Erythroblast (primary cell): ENCODE measurements at places on chromosomes 3 and 15.

GRCh38 chr3:97835761-97836160 lies 13.9 kb downstream of the CRYBG3 start:
- DNase-seq, result no peak

DNA sequence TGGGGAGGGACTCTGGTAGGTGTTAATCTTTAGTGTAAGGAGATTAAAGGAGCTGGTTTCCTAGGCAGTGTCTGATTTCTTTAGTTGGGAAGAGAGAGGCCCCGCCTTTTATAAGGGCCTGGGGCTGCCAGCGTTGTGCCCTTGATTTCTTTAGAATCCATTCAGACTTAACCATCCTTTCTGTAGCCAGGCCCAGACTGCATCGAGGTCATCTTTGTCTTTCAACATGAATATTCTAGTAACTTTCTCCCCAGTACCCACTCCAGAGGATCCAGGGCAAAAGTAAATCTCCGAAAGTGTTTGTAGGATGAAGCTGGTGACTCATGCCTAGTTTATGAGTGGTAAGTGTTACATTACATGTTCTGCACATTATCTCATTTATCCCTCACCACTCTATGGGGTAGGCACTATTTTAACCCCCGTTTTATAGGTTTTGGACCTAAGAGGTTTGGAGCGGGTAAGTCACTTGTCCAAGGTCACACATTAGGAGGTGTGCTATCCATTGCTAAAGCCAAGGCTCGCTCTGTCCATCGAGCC lies 11.8 kb upstream of the USP3 start:
- no peak for DNase-seq

DNA sequence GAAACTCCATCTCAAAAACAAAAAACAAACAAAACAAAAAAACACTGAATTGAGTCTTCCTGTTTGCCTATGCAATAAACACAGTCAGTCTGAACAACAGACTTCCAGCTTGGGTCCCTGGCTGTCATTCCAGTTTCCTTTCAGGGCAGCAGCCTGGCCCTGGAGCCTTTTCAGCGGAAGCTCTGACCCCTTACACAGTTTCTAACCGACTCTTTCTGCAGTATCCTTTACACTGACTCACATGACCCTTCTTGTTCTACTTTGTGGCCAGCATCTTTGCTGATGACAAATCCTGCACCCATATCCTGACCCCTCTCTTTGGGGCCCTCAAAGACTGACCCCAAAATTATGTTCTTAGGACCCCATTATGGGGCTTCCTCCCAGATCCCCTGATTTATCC lies 38.3 kb upstream of the INO80 start:
- DNase-seq, result no peak

- peak; percentile 43 for DNase-seq
Observed at GRCh38 chr15:50857763-50858162, 50.7 kb upstream of the AP4E1 start.

GRCh38 chr3:78023257-78023656 lies 983.4 kb downstream of the ROBO2 start:
- DNase-seq, result no peak

GRCh38 chr3:43884581-43884980 lies 193.8 kb downstream of the ABHD5 start:
- DNase-seq, result no peak

GRCh38 chr3:159798951-159799350 lies 189.7 kb upstream of the IL12A start:
- DNase-seq, result no peak

GRCh38 chr15:42133886-42134502 lies 22.4 kb downstream of the PLA2G4F start:
- DNase-seq, result peak; percentile 69

DNA sequence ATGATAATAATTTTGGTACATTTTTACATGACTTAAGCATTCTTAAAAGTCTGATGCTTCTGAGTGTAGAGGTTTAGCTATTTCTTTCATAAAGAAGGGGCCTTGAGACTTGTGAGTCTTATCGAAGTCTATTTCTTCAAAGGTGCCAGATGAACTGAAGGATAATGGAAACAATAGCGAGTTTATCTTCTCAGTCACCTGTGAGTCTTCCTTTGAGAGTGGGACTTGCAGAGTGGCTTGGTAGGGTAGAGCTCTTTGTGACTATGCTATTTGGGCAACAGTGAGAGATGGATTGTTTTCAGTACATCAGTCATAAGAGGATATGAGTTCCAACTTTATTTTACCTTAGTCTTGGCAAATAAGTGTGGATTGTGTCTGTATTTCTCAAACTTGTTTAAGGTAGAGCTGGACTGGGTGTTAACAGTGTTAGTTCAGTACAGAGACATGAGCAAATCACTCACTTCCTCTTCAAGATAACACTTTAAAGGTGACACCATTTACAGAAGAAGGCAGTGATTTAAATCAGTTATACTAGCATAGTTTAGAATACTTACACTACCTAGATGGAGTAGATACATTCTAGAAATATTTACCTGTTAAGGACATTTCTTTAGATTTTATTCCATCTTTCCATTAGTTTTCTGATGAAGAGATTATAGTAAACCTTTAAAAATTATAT lies 3.2 kb downstream of the AKAP13 start:
- DNase-seq, result no peak

DNA sequence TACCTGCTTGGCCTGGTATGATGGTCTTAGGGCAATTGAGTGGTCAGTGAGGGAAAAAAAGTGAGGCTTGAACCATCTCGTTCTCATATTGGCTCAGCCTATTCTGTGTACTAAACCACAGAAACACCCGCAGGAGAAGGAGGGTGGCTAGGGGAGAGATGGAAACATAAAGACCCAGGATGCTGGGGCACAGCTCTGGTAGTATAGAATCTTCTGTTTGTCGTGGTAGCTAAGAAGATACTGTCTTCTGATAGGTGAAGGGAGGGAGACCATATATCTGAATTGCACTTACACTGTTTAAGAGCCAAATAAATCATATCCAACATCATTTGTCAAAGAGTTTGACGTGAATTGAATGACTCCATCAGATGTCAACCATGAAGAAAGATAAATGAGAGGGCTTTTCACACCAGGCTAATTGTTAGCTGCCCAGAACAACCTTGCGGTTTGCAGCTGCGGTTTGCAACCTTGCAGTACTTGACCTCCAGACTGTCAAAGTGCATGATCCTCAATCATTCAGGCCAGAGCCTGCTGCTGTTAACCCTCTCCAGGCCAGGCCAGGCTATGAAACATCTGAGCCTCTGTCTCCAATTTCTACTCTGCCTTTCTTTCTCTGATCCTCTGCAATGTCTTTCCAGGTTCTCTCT lies 40.9 kb upstream of the PIK3R4 start:
- no peak for DNase-seq

DNA sequence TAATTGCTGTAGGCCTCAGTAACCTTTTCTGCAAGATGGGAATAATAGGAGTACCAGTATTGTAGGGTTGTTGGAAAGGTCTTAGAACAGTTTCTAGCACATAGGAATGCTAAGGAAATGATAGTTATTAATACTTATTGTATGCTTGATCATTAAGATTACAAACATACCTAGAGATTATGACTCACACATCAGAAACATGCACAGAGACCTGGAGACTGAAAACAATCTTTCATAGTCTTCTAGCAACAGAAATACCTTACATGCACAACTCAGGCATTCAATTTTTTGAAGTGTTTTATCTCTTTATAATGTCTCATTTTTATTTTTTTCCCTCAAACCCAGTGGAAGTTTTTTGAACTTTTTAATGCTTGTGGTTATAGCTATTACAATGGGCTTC lies 104.4 kb upstream of the ZBTB20 start:
- no peak for DNase-seq

GRCh38 chr3:168671091-168671490 lies 575.4 kb upstream of the GOLIM4 start:
- no peak for DNase-seq

DNA sequence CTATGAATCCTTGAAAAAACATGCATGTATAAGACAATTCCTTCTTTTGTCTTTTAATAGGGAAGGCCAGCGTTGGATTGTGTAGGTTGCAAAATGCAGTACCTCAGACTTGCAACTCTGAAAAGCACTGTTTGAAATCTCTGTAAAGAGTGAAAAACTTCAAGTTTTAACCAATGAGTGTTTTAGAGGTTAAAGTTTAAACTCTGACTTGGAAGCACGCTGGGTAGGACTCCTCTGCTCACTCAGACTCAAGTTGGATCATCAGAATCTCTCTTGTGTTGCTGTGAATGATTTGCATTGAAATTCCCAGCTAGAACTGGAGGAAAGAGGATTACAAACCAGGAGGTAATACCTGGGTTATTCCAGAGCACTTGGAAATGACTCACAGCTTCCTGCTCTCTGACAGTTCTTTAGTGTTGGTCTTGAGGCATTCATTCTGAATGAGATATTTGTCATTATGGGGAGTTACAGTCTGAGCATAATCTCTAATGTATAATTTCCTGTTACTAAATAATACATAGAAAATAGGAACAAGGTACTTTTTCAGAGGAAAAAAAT lies 49.1 kb downstream of the PLS1 start:
- DNase-seq, result no peak

DNA sequence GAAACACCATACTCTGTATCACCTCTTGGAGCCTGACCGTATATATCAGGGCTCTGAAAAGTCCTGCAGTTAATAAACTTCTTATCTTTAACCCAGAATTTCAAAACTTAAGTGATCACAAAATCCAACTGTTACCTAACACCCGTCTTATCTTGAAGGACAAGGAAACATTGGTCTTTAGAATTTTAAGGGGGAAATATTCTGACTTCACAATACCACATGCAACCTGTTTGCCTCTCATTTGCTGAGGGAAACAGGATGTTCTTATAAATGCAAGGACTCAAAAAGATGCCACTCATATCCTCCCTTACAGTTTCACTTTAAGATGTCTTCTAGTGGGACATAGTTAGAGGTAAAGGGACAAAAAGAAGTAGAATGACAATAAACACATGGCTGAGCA lies 67.9 kb downstream of the CRTC3 start:
- DNase-seq, result peak; percentile 80

- peak; percentile 63 for DNase-seq
Observed at GRCh38 chr3:150314248-150315004, 93.7 kb upstream of the TSC22D2 start.

DNA sequence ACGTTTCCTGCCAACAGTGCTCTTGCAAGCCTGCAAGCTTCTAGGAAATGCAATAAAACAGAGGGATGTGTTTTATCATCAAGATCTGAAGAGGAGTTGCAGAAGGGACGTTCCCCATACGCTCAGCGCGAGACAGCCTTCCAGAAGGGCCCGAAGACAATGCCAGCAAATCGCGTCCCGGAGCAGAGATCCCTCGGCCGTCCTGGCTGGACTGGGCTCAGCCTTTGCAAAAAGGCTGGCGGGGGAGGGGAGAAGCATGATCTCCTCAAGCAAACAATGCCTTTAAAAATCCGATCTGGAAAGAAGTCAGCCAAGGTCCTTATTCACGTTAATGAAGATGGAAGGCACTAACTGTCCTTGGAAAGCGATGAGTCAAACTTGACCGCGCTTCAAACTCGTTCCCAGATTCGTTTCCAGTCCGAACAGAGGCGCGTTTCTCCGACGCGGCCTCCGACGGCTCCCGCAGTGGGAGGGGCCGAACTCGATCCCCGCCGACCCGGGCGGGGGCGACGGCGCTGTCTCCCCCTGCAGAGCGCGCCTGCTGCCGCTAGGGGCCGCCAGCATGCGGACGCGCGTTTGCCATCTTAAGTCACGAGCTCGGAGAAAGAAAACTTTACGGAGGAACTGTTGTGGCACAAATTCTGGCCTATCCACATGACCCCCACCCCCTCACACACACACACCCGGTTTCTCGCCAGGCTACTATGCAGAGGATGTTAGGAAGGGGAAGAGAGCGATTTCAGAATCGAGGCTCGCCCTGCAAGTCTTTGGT lies 5.5 kb downstream of the BCL6 start:
- peak; percentile 90 for DNase-seq

GRCh38 chr15:28783873-28784272 lies 64.6 kb downstream of the GOLGA6L7 start:
- DNase-seq, result no peak

- DNase-seq, result no peak
Observed at GRCh38 chr3:111676211-111677006, 81.3 kb upstream of the ZBED2 start.

GRCh38 chr3:127006781-127007436 lies 24.0 kb downstream of the PLXNA1 start:
- no peak for DNase-seq

- DNase-seq, result no peak
Observed at GRCh38 chr3:131402391-131403039, 20.9 kb downstream of the NUDT16 start.

GRCh38 chr15:79924379-79924778 lies 27.6 kb upstream of the MTHFS start:
- DNase-seq, result no peak

DNA sequence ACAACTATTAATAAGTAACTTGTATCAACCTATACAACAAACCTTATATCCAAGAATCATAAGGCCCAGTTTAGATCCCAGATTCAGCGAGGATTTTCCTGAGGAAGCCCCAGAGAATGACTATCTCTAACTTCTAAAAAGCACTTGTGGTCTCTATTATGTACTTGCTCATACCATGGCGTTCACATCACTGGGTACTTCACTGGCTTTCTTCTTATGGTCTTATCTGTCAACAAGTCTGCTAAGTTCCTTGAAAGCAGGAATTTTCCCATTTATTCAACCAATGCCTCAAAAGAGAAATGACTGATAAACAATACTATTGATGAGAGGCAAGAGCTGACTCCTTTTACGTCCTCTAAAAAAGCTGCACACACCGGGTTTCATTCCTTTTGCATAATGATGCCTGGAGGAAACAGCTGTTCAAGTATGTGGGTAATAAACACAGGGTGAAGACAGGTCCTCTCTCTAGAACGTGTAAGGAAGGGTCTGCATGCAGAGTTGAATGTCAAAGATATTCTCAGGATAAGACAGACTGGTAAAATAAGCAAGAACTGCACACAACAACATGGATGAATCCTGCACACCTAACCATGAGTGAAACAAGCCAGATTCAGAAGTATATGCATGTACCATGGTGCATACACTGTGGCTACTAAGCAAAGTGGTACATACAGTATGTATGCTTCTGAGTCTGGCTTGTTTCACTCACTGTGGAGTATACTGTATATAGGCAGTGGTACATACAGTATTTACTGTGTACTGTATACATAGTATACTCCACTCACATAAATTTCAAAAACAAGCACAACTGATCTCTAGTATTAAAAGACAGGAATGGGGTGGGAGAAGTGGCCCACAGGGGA lies 408.7 kb downstream of the SHQ1 start:
- DNase-seq, result no peak
